ENCODE measurements at places on chromosomes 13 and 19.
A peak's percentile ranks its signal among the peaks of the same experiment; 100 is the strongest.

DNA sequence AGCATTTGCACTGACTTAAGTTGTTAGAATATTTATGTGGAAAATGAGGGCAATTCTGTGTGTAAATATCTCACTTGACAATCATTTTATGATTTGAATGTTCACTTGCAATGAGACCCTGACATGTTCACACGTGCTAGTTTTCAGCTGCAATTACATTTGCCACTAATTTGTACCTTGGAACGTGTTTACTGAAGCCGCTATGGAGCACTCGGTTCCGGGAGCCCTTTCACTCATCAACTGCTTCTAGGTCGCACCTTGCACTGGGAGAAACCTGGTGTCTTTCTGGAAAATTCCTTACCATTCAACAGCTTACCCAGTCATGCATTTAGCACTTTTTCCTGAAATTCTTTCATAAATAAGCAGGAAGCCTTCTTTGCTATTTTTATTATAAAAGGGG, 229.6 kb downstream of the ZIC5 start:
- no peaks in the 10 kb centered on the region for H3K36me3 ChIP-seq
- no peak for DNase-seq
- H3K27ac ChIP-seq = peak overlapping the region; percentile 37
- peaks cover 16% of the 10 kb centered on the region for H3K4me1 ChIP-seq

DNA sequence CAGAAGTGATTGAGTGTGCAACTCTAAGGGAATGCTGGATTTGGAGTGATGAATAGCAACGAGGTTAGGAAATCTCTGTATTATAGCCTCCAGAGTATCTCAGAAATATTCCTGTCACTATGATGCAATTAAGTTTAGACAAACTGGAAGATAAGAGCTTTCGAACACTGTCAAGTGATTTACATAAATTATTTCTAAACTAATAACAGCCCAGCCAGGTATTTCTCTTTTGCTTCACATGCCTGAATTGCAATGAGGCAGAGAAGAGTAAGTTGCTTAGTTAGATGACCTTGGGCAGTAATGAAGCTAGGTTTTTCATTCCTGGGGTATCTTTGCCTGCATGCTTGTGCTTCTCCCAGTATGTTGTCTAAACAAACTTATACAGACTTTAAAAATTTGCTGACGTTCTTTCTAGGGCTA, 134.5 kb downstream of the LMO7 start:
- H3K36me3 ChIP-seq = no peaks in the 10 kb centered on the region
- peaks cover 1% of the 10 kb centered on the region for H3K4me1 ChIP-seq
- no peaks in the 10 kb centered on the region for H3K27me3 ChIP-seq
- DNase-seq = no peak
- no peak overlapping the region for H3K27ac ChIP-seq

GRCh38 chr13:29591310-29591709, 4.2 kb downstream of the SLC7A1 start:
- peaks cover 10% of the 10 kb centered on the region for H3K4me1 ChIP-seq
- no peak overlapping the region for H3K4me3 ChIP-seq
- peaks cover 13% of the 10 kb centered on the region for H3K27me3 ChIP-seq
- no peak for DNase-seq
- no peak overlapping the region for H3K27ac ChIP-seq
- H3K36me3 ChIP-seq = peaks cover 1% of the 10 kb centered on the region

- no peak for DNase-seq
- H3K27ac ChIP-seq = peak overlapping the region; percentile 82
- peaks cover 7% of the 10 kb centered on the region for H3K36me3 ChIP-seq
- peaks cover 31% of the 10 kb centered on the region for H3K4me1 ChIP-seq
These were observed 1.5 kb downstream of the PLEKHF1 start for GRCh38 chr19:29666578-29667386.

- H3K36me3 ChIP-seq = no peaks in the 10 kb centered on the region
- no peak overlapping the region for H3K4me3 ChIP-seq
- H3K4me1 ChIP-seq = no peaks in the 10 kb centered on the region
- DNase-seq = no peak
- H3K27ac ChIP-seq = peak overlapping the region; percentile 41
- H3K27me3 ChIP-seq = peaks cover 3% of the 10 kb centered on the region
These were observed 41.3 kb upstream of the KCTD15 start for GRCh38 chr19:33755099-33756035.

DNA sequence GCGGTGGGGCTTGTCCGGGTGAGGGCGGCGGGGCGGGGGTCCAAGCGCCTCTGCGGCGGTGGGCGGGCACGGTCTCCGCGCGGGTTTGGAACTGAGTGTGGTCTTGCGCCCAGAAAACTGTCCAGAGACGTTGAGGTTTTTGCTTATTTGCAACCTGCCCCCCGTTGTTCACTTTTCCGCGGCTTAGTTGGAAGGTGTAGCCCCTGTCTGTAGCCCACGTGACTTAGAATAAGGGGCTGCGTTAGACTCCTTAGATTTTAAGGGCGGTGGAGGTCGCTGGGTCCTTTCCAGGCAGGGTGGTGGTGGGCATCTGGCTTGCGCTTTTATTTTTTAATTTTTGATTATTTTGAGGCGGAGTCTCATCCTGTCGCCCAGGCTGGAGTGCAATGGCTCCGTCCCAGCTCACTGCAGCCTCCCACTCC, 748 bp downstream of the RPS15 start:
- peak overlapping the region; percentile 97 for H3K4me3 ChIP-seq
- peak overlapping the region; percentile 100 for H3K27ac ChIP-seq
- H3K27me3 ChIP-seq = no peaks in the 10 kb centered on the region
- peaks cover 5% of the 10 kb centered on the region for H3K4me1 ChIP-seq
- no peak for DNase-seq
- peaks cover 23% of the 10 kb centered on the region for H3K36me3 ChIP-seq

DNA sequence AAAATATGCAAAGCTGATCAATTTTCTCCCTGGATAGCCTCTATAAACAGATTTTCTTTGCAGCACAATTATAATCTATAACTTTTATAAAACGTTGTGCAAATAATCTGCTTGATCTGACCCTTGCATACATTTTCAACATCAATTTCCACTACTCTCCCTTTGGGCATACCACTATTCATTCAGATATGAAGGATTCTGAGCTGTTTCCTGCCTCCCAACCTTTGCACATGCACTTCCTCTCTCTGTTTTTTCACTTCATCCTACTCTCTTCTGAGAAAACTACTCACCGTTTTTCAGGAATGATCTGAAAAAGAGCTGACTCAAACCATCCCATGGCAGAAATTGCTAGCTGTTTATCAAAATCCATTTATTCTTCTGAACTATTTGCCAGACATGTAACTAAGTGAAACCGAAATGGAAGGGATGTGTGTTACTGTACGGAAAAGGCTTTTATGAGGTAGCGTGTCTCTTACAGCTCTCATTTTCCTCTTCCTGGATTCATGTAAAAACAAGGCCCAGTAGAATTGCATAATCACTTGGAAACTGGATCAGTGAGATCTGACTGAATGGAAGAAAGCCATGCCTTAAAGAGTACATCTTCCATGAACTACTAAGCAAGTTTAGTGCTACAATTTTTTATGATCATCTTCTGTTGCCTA, 1447.3 kb upstream of the MIR17HG start:
- H3K27me3 ChIP-seq = no peaks in the 10 kb centered on the region
- H3K27ac ChIP-seq = no peak overlapping the region
- no peak for DNase-seq
- no peak overlapping the region for H3K4me3 ChIP-seq
- H3K4me1 ChIP-seq = peaks cover 7% of the 10 kb centered on the region
- no peaks in the 10 kb centered on the region for H3K36me3 ChIP-seq
